A172 (cell line): ENCODE measurements at places on chromosomes 6 and 20. TPM values are rescaled to one million over a fixed set of nuclear protein-coding genes. Genes with fewer than 3 reads are reported as not detected.

- DNase-seq, result no peak
These were observed 9.2 kb downstream of the CDH22 start for GRCh38 chr20:46299078-46299477.

Gene GLP1R
- not detected in 2 replicates for total RNA-seq

Gene TXLNB
- 0.17 and 0.22 TPM in 2 replicates for total RNA-seq

DNA sequence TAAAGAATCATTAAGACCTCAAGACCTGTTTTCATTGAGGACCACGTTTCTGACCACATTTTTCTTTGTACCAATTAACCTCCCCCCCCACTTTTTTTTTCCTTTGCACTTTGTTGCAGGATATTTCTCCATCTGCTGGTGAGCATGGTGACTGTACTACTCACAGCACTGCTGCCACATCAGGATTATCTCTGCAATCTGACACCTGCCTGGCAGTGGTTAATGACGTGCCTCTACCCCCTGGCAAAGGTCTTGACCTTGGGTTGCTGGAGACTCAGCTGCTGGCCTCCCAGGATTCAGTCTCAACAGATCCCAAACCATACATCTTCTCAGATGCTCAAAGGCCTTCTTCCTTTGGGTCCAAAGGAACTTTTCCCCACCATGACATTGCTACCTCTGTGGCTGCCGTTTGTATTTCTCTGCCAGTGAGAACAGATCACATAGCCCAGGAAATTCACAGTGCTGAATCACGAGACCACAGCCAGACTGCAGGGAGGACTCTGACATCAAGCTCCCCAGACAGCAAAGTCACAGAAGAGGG lies 46.6 kb upstream of the EDN3 start:
- peak; percentile 5 for DNase-seq

GRCh38 chr6:167850782-167851181 lies 24.1 kb downstream of the AFDN start:
- no peak for DNase-seq

Gene FAM184A
- 3.1 and 4.6 TPM in 2 replicates for total RNA-seq

GRCh38 chr6:114355300-114355699 lies 12.5 kb upstream of the HS3ST5 start:
- no peak for DNase-seq

Gene IL17A
- not detected in 2 replicates for total RNA-seq

GRCh38 chr20:57871237-57871632 lies 161.4 kb upstream of the PMEPA1 start:
- DNase-seq, result no peak

DNA sequence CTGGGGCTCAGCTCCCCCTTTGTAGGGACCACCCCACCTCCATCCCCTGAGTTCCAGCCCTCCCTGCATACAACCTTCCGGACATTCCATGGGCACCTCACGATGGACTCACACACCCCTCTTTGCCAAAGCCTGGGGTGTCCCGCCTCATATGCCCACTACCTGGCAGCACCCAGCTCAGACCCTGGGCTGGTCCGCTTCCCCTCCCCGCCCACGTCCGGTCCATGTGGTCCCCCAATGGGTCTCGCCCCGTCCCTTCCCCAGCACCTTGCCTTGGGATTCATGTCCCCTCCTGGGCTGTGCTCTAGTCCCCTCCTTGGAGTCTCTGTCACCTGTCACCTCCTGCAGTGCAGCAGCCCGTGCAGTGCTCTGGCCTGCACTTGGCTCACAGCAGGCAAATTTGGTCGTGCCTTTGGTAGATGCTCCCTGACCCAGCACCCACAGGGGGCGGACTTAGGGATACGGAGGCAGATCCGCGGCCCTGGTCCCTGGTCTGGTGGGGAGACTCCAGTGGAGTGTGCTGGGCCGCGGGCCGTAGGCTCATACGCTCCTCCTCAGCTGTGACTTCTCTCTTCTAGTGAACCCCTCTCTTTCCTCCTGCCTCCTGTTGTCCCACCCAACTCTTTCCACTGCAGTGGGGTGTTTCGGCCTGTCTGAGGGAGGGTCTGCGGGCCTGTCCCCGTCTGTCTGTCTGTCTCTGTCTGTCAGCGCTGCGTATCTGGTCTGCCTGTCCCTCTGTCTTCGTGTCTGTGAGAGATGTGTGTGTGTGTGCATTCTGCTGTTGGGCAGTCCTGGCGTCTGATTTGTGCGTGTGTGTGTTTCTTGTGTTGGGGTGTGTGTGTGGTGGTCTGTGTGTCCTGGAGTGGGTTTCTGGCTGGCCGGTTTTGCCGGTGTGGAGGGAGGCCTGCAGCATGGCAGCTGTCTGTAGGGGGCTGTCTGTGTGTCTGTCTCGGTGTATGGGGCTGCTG lies 69.5 kb downstream of the SRC start:
- no peak for DNase-seq

Gene C6orf58
- total RNA-seq, result 0.21 and 0.24 TPM in 2 replicates

- DNase-seq, result no peak
These were observed 561.8 kb upstream of the RNF217 start for GRCh38 chr6:124400261-124400999.
